Hepatic stellate cell (primary cell): ENCODE measurements at places on chromosomes 11 and 22.

GRCh38 chr22:41904450-41905410 is 10.1 kb downstream of the SHISA8 start:
- DNase-seq = no peak

- no peak for DNase-seq
Observed at GRCh38 chr11:58912124-58912523, 27.2 kb upstream of the GLYATL1 start.

DNA sequence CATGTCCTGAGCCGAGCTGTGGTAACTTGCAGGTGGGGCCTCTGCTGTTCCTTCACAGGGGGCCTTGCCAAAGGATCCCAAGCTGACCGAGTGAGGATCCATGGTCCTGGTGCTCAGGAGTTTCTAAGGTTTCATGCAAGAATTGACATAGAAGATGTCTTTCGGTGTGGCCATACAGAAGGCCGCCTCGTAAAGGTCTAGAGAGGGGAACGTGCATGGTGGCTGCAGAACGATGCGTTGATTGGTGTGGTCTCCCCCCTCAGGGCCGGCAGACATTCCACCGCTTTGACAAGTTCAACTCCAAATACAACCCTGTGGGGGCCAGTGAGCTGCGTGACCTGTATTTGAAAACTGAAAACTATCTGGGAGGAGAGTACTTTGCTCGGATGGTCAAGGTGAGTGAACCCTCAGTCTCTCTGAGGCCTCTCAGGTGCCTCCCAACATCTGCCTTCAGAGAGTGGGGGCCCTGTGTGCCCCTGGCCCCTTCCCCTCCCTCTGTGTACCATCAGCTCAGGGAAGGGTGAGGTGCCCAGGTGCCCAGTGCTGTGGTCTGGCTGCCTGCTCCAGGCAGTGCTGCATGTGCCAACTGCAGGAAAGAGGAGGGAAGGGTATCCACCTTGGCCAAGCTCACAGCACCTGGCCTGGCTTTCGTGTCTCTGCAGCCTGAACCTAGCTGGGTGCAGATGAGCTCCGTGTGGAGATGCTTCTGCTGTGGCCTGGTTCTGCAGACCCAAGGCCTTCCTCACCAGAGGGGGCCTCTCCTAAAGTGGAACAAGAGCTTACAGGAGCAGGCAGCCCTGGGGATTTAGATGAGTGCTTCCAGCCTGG is 39.8 kb downstream of the AMPD3 start:
- no peak for DNase-seq

GRCh38 chr11:18063862-18064434 is 17.9 kb upstream of the TPH1 start:
- DNase-seq = no peak

GRCh38 chr22:33889748-33890147 is 30.5 kb downstream of the LARGE1 start:
- DNase-seq = no peak

- no peak for DNase-seq
Observed at GRCh38 chr11:90661233-90661632, 438.4 kb upstream of the CHORDC1 start.

GRCh38 chr11:69387409-69387885 is 93.5 kb downstream of the MYEOV start:
- no peak for DNase-seq
